ENCODE measurements at places on chromosomes 5 and 9.

DNA sequence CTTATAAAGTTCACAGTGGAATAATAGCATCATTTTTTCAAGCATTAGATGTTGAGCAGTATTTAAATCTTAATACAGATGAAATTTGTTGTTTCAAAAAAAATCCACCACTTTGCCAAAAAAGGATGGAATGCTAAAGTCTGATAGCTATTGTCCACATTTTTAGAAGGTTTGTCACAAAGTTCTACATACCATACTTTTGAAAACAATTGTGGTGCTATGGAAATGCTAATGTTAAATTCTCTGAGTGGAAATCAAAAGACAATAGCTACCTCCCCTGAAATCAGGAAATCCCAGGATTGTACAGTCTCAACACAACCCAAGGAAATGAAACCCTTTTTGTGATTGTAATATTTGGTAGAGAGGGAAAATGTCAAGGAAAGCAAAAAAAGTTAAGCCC is 19.3 kb upstream of the GRAMD2B start:
- no peak for DNase-seq

DNA sequence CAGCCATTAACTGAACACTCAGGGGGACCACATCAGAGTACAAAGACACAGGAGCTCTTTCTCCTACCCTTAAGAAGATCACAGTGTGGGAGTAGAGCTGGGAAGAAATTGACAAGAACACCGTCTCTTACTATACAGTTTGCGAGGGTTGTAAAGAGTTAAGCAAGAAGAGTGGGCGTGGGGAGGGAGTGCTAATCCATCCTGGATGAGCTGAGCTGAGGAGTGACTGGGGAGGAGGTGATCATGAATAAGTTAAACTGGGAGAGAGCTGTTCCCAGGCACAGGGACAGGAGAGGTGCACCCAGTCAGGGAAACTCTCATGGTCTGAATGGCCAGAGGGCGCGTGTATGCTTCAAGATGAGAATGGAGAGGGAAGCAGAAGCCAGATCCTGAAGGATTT is 17.2 kb downstream of the TAF1L start:
- no peak for DNase-seq

GRCh38 chr9:89483592-89484474 is 14.1 kb downstream of the SEMA4D start:
- peak; percentile 57 for DNase-seq

GRCh38 chr5:60503771-60504170 is 196.2 kb downstream of the DEPDC1B start:
- no peak for DNase-seq

DNA sequence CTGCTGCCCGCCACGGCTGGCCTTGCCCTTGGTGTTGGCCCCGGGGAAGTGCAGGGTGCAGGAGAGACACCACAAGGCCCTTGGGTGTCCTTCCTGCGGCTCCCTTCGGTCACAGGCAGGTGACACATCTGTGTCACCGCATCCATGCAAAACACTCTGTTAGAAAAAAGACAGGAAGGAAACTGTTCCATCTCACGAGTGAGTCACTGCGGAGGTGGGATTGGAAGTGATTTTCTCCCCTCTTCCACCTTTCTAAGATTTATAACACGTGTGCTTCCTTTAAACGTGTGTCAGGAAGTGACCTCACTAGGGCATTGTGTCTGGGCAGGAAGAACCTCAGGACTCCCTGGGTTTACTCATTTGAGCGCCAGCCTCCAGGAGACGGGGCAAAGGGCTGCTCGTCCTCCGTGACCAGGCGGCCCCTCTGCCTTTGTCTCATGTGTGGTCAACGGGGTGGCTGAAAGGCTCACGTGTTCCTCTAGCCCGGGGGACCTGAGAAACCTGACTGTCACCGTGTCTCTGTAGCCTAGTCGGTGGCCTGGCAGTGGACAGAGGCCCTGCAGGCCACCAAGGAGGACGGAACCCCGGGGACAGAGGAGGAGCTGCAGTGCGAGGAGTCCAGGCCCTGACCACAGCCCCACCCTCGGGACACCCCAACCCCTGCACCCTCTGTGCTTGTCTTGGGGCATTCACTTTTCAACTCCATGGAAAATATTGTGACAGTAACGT is 4.9 kb upstream of the LCN1 start:
- no peak for DNase-seq

- DNase-seq: no peak
These were observed 24.6 kb downstream of the RAPGEF6 start for GRCh38 chr5:131610198-131611063.

DNA sequence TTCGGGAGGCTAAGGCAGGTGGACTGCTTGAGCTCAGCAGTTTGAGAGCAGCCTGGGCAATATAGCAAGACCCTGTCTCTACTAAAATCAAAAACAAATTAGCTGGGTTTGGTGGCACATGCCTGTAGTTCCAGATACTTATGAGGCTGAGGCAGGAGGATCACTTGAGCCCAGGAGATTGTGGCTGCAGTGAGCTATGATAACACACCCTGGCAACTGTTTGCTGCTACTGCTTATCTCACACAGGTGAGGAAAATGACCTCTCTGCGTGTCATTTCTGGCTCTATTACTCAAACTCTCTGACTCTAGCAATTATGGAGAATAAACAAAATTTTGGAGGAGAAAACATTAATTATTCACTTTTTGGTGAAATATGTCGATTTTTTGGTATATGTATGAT is 45.3 kb upstream of the TMC1 start:
- no peak for DNase-seq

GRCh38 chr5:133679534-133679933 is 67.2 kb upstream of the FSTL4 start:
- no peak for DNase-seq

- no peak for DNase-seq
These were observed 8.8 kb upstream of the SCGB3A1 start for GRCh38 chr5:180599981-180600553.

DNA sequence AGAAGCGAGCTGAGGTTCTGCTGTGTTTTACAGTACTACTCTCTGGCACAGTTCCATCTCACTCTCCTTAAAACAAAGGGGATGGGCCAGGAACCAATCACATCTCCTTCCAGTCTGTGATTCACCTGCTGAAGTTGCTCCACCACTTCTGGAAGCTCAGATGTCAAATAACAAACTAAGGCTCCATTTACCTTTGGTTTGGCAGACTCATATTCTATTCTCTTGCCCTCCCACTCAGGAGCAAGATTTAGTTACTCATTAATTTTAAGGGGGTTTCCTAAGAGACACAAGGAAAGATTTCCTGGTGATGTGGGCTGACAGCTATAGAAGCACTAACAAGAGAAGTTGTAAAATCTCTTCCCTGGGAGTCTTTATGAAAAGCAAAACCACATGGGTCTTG is 37.8 kb upstream of the KIF2A start:
- no peak for DNase-seq

All from activated CD8-positive, alpha-beta memory T cell treated with anti-CD3 and anti-CD28 coated beads for 1 hour (primary cell).